Head of caudate nucleus (tissue), 42 donors: ENCODE measurements at places on chromosomes 1 and 21.

- DNase-seq: peak; percentile 57
These were observed 136.4 kb downstream of the AKT3 start for GRCh38 chr1:243713470-243714186.

DNA sequence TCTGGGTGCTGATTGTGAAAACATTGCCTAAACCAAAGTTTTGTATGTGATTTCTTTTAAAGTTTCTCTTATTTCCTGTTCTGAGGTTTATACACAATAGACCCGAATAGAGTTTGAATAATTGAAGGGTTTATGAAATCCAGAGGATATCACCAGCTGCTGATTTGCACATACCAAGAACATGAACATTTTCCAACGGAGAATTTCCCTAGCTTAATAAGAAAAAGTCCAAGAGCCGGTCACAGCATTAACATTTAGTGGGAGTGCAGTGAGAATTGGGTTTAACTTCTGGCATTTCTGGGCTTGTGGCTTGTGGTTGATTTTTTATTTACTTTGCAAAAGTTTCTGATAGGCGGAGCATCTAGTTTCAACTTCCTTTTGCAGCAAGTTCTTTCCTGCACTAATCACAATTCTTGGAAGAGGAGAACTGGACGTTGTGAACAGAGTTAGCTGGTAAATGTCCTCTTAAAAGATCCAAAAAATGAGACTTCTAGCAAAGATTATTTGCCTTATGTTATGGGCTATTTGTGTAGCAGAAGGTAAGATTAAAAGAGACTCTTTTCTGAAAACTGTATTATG lies at the start of gene CFH:
TSS of gene CFH (plus strand) at position 407 of the 579 bp plus-strand sequence. CDS start at position 482, 75 bp downstream.
- no peak for DNase-seq

DNA sequence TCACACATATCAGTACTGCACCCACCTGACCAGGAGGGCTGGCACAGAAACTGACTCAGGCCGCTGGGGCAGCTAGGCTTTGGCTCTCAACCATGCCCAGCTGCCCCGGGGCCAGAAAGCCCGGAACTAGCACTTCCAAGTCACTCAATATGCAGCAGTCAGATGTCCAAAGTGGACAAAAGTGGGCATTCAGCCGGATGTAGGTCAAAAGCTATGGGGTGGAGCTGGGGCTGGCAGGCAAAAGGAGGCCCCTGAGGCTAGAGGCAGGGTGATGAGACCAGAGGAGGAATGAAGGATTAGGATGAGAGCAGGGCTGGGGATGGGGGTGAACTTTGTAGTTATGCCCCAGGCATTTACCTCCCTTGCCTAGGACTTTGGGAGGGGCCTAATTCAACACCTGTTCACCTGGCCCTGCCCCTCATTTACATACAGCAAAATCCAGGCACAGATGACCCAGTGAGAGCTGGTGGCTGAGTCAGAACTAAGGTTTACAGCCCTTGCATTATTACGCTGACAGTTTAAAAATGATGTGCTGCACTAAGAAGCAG lies 30.7 kb upstream of the EDN2 start:
- peak; percentile 70 for DNase-seq

- no peak for DNase-seq
These were observed 6.2 kb upstream of the PFKL start for GRCh38 chr21:44293551-44294231.

GRCh38 chr1:46300673-46301405 lies 2.6 kb downstream of the LRRC41 start:
- no peak for DNase-seq

- no peak for DNase-seq
These were observed 258.8 kb downstream of the VAV3 start for GRCh38 chr1:107706182-107706581.

DNA sequence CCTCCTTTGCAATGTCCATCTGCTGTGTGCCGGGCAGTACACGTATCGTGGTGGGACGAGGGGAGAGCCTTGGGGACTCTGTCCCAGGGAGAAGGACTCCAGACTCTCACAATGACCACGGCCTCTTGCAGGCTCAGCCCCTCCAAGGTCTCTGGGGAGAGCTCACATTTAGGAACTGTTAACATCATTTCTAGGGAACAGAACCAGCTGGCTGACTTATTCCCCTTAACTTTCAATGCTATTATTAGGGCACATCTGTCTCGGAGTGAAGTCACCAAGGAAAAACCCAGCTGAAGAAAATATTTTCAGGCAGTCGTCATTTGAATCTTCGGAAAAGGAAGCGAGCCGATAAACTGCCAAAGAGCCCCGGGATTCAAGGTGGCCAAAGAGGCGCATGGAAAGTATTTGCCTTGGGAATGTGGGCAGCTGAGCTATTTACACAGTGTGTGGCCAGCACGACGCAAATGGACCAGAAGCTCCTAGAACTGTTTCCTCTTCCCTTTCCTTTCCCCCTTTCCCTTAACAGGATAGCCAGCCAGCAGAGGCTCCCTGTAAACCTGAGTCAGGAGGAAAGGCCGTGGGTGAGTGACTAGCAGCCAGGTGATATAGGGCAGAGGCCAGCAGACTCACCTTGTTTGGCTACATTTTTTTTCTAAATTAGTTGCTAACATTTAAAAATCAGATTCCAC lies 74.5 kb downstream of the ITPKB start:
- no peak for DNase-seq

DNA sequence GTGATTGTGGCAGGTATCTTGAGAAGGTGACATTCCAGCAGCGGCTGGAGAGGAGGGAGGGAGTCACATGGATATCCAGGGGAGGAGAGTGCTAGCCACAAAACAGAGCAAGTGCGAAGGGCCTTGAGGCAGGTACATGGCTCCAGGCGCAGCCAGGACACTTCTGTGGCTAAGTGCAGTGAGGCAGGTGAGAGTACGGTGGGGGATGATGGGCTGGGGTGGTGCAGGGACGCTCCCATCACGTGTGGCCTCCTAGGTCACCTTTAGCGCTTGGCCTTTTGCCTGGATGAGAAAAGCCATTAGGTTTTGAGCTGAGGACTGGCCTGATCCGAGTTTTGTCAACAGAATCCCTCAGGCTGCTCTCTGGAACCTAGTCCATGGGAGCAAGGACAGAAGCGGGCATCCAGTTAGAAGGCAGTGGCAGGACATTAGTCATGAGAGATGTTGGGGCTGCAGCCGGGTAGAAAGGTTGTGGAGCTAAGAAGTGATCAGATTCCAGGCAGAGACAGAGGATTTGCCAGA lies 31.6 kb downstream of the SMYD2 start:
- no peak for DNase-seq
